Fibroblast of skin of scalp (primary cell): ENCODE measurements at places on chromosomes 7 and 10.

- DNase-seq = peak; percentile 2
Observed at GRCh38 chr10:81920213-81920829, 45.3 kb downstream of the NRG3 start.

GRCh38 chr7:158125721-158126120 is 461.9 kb downstream of the PTPRN2 start:
- no peak for DNase-seq

DNA sequence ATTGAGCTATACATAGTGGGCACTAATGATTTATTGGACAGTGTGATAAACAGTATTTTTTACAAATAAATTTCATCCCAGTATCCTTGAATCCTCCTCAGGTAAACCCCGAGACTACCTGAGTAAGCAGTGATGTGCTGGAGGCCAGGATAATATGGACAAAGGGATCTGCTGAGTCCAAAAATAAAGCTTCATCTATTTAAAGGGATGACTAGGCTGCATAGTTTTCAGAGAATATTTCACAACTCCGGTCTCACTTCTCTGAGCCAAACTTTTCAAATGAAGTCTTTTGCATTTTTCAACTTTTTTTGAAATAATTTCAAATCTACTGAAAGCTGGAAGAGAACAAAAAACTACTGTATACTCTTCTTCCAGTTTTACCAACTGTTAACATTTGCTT is 2.5 kb downstream of the ACTR3B start:
- DNase-seq = peak; percentile 21

- DNase-seq = no peak
Observed at GRCh38 chr7:39633563-39634477, 10.4 kb downstream of the RALA start.

DNA sequence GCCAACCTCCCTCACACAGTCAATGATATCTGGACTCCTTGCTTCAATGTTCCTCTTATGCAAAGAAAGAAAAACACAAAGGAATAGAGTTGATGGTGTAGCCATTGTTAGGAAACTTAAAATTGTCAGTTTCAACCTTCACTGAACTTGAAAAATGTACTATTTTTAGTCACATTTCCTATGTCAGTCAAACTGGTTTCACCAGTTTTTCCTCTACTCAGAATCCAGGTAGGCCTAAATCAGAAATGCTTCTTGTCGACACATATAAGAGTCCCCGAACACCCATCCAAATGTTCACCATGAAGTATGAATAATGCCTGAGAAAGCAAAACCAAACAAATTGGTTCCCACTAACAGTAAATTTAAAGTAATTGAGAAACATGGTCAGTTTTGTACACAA is 42.4 kb upstream of the ZMYND11 start:
- DNase-seq = no peak

- peak; percentile 46 for DNase-seq
Observed at GRCh38 chr10:68154211-68154497, 44.9 kb downstream of the MYPN start.

DNA sequence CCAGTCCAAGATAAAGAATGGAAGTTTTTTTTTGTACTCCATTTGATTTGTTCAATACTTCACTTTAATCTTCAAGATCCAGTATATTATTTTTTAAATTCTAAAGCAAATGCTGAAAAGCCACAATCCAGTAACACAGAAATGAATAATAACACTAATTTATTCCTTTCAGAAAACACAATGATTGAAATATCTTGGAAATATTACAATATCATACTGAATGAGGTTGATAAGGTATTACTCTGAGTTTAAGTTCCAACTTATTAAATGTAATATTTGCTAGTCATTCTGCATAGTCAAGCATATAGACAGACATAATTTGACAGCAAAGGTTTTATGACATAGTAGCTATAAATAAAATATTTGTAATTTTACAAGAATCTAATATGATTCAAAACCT is 4.4 kb downstream of the MEOX2 start:
- no peak for DNase-seq

- DNase-seq = no peak
Observed at GRCh38 chr7:151541709-151542499, 22.2 kb upstream of the RHEB start.

DNA sequence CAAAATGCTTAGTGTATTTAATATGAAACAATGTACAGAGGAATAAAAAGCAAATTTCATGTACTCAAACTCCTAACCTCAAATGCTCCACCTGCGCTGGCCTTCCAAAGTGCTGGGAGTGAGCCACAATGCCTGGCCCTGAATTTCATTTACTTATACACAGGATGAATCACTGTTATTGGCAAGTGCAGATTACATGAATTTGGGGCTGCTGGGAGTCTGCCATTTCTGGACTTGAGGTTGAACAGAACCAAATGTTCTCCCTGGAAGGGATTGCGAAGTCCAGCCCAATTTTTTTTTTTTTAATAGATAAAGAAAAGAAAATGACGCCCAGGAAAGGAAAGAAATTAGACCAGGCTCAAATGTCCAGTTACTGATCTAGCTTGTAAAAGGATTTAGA is 6.8 kb upstream of the CSTF2T start:
- no peak for DNase-seq
